Right ventricle myocardium superior (tissue), 1 donor: ENCODE measurements at places on chromosomes 6 and 20.

GRCh38 chr6:2633736-2634135, 117.0 kb downstream of the MYLK4 start:
- DNase-seq, result no peak

DNA sequence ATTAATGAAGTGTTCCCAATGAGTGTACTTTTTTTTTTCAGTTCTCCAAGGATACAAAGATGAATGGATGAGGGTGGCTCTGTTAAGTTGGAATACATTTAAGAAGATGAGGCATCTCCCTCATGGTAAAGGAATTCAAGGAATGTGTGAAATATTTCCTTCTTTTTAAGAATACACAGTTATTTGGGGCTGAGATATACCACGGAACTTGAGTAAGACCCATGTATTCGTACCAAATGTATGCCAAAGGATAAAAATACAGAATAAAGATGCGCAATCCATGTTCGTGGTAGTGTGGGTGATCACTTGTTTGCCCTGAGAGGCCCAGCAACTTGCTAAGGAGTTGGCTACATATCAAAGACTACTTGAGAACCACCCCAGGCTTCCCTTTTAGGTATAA, 164.2 kb upstream of the TCF21 start:
- no peak for DNase-seq

- DNase-seq, result no peak
Observed at GRCh38 chr6:169850154-169850553, 98.7 kb downstream of the ERMARD start.

GRCh38 chr20:36584018-36584481, 10.7 kb downstream of the TGIF2 start:
- no peak for DNase-seq

- no peak for DNase-seq
Observed at GRCh38 chr20:50341880-50342637, 151.4 kb downstream of the CEBPB start.
